Stimulated activated naive B cell treated with anti-CD40 and anti-IgM and Interleukin-4, amounts not matched to agents 10 μg/mL and 1 μg/mL and 100 μg/mL, for 72 hours (primary cell): ENCODE measurements at places on chromosomes 5 and 9.

GRCh38 chr5:107388141-107388861, 282.4 kb downstream of the EFNA5 start:
- H3K27me3 ChIP-seq: no peaks in the 10 kb centered on the region
- DNase-seq: no peak
- no peaks in the 10 kb centered on the region for H3K36me3 ChIP-seq
- peaks cover 42% of the 10 kb centered on the region for H3K4me1 ChIP-seq

GRCh38 chr5:126120939-126121338, 302.3 kb upstream of the GRAMD2B start:
- H3K4me1 ChIP-seq: no peaks in the 10 kb centered on the region
- peaks cover 13% of the 10 kb centered on the region for H3K27me3 ChIP-seq
- DNase-seq: no peak
- H3K4me3 ChIP-seq: no peak overlapping the region
- H3K27ac ChIP-seq: no peak overlapping the region

- H3K36me3 ChIP-seq: peaks cover 4% of the 10 kb centered on the region
- no peak overlapping the region for H3K27ac ChIP-seq
- peaks cover 59% of the 10 kb centered on the region for H3K27me3 ChIP-seq
- no peaks in the 10 kb centered on the region for H3K4me1 ChIP-seq
- no peak for DNase-seq
Measured at GRCh38 chr5:176178789-176179188, 59.4 kb upstream of the SIMC1 start.

DNA sequence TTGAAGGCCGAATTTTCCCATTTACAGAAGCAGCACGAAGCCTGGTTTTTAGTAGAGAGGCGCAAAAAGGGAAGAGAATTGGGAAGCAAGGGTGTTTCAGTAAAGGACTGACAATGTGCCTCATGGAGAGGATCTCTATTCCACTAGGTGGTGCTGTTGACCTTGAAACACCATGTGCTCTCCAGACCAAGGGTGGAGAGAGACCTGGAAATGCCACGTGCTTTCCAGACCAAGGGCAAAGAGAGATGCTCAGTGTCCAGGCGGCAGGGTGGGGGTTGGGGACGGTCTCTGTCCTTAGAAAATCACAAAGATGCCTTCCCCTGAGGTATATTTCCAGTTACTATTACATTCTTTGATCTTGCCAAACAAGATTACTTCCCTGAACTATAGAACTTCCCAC, 425.3 kb downstream of the CSNK1G3 start:
- H3K4me1 ChIP-seq: peaks cover 5% of the 10 kb centered on the region
- peak overlapping the region; percentile 1 for H3K27ac ChIP-seq
- peaks cover 19% of the 10 kb centered on the region for H3K36me3 ChIP-seq
- no peak overlapping the region for H3K4me3 ChIP-seq
- no peaks in the 10 kb centered on the region for H3K27me3 ChIP-seq

DNA sequence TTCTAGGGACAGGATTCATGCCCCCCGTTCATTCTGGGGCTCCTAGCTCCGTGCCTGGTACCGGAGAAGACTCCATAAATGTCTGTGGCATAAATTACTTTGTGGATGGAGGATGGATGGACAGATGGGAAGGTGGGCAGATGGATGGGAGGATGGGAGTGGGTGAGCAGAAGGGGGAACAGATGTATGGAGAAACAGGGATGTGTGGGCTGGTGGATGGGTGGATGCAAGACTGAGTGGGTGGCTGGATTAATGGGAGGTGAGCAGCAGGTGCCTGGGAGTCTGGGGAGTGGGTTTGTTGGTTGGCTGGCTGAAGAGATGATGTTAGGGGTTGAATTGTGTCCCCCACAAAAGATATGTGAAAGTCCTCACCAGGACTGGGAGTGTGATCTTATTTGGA, 43.5 kb downstream of the SARDH start:
- peaks cover 32% of the 10 kb centered on the region for H3K27me3 ChIP-seq
- no peak for DNase-seq
- H3K4me3 ChIP-seq: no peak overlapping the region
- H3K27ac ChIP-seq: no peak overlapping the region
- H3K4me1 ChIP-seq: no peaks in the 10 kb centered on the region

GRCh38 chr9:91243029-91243428, 118.7 kb downstream of the AUH start:
- H3K27ac ChIP-seq: peak overlapping the region; percentile 6
- peaks cover 30% of the 10 kb centered on the region for H3K4me1 ChIP-seq
- H3K4me3 ChIP-seq: no peak overlapping the region
- H3K27me3 ChIP-seq: no peaks in the 10 kb centered on the region
- H3K36me3 ChIP-seq: peaks cover 61% of the 10 kb centered on the region
